Non-pigmented ciliary epithelial cell (primary cell): ENCODE measurements at places on chromosomes 12 and 14.
A peak's percentile ranks its signal among the peaks of the same experiment; 100 is the strongest.

DNA sequence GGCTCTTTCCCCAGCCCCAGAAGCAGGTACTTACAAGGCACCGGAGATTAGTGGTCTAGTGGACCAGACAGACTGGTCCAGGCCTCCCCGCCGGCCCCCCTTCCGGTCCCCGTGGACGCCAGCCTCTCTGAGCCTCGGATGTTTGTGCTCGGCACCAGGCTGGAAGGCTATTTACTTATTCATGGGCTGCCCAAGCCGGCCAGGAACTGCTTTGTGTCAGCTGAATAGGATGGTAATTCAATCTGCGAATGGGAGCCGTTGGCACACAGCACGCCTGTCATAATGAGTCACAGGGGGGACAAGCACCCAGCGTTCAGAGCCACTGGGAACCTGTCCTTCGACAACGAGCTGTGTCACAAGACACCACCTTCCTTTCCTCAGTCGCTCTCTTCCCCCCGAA, 82.3 kb downstream of the RIMBP2 start:
- no peak for DNase-seq

DNA sequence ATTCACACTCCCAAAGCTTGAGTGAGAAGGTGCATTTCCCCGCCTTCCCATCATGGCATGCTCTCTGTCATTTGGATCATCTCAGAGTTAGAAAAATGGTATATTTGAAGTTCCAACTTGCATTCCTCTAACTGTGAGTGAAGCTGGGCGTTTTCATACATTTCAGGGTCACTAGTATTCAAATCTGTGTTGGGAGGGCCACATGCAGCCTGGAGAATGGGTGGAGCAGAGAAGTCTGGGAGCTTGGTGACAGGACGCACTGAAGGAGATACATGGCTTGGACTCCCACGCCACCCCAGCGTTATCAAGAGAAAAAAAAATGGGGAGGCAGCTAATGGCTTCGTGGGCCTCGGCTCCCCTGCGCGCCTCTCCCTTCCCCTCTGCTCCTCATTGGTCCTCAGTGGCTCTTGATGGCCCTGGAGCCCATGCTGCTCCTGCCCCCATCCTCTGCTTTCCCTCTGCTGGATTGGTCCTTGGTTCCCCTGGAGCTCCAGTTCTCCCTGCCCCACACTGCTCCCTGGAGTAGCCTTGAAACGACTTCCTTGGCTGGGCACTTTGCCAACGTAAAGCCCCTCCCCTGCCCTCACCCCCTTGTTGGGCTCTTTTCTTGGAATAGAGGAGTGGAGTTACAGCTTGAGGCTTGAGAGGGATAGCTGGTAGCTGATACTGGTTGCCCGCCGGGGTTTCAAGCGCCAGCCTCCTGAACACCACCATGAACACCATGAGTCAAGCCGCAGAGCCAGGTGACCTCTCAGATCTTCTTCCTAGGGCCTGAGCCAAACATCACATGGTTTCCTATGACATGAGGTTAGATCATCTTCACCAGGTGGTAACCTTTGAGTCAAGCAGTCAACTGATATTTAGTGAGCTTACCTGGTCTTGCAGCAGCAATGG, 139.6 kb downstream of the PRKCH start:
- DNase-seq = no peak

DNA sequence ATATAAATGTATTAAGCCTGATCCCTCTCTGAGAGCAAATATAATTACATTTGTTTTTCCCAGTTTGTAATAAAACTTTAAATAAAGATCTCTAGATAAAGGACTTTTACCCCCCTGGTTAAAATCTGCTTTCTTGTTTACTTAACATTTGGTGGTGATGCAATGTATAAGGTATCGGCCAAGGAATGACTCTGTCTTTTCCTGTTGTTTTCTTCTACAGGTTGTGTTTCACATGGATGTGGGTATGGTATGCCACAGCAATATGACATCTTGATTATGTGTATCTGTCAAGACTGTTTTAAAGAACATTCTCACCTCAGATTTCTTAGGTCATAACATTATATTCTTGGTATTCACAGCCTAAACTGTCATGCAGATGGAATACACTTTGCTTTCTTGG, 210.6 kb upstream of the NOVA1 start:
- DNase-seq = no peak

DNA sequence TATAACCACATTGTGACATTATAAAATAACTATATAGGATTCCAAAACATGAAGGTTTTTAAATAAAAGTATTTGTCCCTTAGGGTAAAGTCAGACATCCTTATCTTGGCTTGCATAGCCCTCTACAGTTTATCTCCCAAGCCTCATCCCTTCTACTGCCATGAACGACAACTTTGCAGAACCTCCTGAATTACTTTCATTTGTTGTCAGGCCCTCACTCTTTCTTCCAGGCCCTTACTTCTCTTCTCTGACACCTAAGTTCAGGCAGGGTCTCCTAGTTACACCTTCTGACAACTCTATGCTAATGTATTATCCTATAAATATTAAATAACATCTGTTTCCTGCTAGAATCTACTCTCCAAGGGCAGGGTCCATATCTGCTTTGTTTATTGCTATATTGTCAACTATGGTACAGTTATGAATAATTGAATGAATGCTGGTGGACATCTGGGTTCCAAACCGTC, 115.7 kb upstream of the MDM1 start:
- no peak for DNase-seq

GRCh38 chr14:72457641-72458040, 436.3 kb downstream of the DPF3 start:
- DNase-seq = peak; percentile 71

- DNase-seq = no peak
Observed at GRCh38 chr12:98374007-98374406, 141.4 kb upstream of the TMPO start.

DNA sequence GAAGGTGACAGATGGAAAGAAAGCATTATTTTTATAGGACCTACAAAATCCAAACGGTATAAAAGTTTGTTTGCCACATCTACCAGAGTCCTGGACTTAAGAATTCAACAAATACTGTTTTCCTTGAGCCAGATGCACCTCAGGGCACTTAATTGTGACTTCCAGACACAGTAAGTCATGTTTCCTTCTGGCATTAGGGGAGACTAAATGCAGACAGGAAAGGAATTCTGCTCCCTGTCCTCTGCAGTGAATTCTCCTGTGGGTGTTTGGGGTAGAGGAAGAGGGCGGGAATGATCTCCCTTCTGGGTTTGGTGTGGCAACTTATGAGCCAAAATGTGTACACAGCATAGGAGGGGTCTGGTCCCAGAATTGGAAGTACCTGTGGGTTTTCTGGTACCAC, 93.9 kb upstream of the ZDHHC17 start:
- no peak for DNase-seq

- DNase-seq = no peak
Observed at GRCh38 chr12:126512916-126513913, 1448.0 kb downstream of the AACS start.

GRCh38 chr14:51616724-51617409, 34.8 kb upstream of the FRMD6 start:
- peak; percentile 86 for DNase-seq

DNA sequence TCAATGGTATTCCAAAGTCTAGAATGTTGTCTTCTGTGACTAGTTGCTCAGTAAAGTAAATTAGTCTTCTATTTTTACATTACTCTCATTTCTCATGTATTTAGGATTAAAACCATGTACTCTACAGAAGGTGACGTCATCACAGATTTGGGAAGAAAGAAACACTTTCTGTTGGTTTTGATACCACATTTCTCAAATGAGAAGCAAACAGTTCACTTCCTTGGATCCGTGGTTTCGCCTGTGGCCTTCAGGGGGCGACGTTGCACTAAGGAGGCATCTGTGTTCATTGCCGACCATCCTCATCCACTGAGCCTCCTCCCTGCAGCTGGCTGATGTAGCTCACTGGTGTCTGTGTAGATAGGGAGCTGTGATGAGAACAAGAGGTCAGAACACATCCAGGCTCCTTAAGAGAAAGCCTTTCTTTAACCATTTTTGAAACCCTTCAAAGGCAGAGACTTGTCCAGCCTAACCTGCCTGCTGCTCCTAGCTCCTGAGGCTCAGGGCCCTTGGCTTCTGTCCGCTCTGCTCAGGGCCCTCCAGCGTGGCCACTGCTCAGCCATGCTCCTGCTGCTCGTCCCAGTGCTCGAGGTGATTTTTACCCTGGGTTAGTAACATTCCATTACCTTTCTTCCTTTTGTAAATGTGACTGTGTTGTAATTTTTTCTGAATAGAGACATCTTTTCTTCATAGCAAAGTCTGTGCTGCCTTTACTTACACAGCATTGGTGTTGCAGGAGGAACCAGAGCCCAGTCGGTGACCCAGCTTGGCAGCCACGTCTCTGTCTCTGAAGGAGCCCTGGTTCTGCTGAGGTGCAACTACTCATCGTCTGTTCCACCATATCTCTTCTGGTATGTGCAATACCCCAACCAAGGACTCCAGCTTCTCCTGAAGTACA, 220.6 kb upstream of the OR4E1 start:
- DNase-seq = no peak

- DNase-seq = no peak
Observed at GRCh38 chr14:98162856-98163805, 1108.9 kb downstream of the BCL11B start.

GRCh38 chr12:11785712-11786111, 136.2 kb downstream of the ETV6 start:
- no peak for DNase-seq

DNA sequence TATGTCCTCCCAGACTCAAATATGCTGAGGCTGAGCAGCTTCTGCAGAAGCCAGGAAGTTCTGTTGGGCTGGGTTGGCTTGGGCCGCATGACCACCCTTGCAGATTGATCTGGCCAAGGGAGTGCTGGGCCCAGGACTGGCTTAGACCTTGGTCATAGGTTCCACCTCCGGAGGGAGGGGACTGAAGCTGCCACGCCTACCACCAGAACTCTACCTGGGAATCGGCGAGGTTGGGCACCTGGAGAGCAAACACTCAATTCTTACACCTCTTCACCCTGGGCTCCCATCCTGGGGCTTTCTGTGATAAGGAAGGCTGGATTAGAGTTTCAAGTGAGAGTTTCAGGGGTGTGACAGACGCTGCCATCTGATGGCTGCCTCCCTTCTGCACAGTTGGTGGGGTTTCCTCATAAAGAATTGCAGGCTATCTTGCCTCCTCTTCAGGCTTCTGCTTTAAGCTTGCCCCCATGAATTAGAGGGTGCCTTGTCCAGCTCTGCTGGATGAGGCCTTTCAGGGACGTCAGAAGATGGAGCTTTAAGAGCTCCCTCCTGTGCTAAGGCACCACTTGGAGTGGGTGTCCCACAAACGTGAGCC, 5.8 kb downstream of the SLC24A4 start:
- DNase-seq = no peak

GRCh38 chr12:89319122-89319521, 33.2 kb downstream of the DUSP6 start:
- no peak for DNase-seq

DNA sequence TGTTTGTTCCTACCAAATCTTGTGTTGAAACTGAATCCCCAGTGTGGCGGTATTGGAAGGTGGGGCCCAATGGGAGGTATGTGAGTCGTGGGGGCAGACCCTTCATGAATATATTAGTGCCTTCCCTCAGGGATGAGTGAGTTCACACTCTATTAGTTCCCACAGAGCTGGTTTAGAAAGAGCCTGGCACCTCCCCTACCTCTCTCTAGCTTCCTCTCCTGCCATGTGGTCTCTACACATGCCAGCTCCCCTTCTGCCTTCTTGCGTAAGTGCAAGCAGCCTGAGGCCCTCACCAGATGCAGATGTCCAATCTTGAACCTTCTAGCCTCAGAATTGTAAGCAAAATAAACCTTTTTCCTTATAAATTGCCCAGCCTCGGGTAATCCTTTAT, 105.8 kb downstream of the SPTSSA start:
- no peak for DNase-seq

- no peak for DNase-seq
Observed at GRCh38 chr14:78005325-78005724, 164.8 kb upstream of the NRXN3 start.

- no peak for DNase-seq
Observed at GRCh38 chr14:60641742-60642269, 7.5 kb downstream of the SIX1 start.

DNA sequence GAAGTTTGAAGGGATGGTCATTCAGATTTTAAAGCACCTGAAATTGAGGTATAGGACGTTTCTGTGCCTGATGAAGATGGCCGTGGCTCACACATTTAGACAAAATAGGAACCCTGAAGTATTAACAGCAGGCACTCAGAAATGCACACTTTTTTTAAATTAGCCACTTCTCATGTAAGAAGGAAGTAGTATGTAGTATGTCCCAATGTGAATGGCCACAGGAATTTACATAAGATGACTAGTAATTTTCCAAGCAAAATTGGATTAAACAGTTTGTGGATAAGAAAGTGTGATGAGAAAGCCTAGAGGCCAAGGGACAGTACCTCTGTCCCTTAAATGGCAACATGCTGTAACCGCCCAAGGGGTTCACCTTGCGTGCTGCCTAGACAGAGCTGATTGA, 1.8 kb upstream of the MIS18BP1 start:
- no peak for DNase-seq

- no peak for DNase-seq
Observed at GRCh38 chr12:89514751-89515150, 9.8 kb downstream of the GALNT4 start.

GRCh38 chr14:90658541-90658967, 157.7 kb downstream of the TTC7B start:
- DNase-seq = no peak

- DNase-seq = no peak
Observed at GRCh38 chr12:44837114-44837755, 38.9 kb downstream of the NELL2 start.

DNA sequence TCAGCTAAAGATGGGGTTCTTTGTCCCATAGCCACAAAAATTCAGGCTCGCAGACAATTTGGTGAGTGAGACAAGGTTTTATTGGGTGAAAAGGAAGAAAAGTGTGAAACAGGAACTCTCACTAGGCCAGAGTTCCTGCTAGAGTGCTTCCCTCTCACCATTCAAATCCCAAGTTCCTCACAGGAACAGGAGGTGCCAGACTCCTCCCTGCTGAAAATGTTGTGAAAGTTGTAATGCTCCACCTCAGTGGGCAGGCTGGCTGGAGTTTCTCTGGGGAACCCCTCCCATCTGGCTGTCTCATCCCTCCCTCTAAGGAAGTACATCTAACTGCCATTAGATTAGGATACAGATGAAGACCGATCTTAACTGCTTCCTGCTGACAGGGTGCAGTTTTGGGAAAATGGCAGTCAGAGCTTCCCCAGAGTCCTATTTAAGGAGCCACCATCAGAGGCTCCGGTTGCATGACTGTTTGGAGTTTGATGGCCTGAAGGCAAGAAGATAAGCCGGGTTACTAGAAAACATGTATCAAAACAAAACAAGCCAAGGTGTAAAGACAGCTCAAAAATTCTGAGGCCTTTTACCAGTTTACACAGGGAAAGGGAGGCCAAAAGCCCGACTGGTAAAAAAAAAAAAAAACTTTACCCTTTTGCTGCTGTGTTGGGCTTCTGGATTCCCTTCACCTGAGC, 127.6 kb downstream of the FSCB start:
- no peak for DNase-seq
